ENCODE measurements at places on chromosomes 12 and 14. TPM values are rescaled to one million over a fixed set of nuclear protein-coding genes. Genes with fewer than 3 reads are reported as not detected.

The MDP1 gene
- total RNA-seq, result 22.0 TPM

The STAT2 gene
- 90.0 TPM for total RNA-seq

The DNAH10 gene
- total RNA-seq, result 0.32 TPM

The VDR gene
- 3.7 TPM for total RNA-seq

The RBM25 gene
- total RNA-seq, result 11.5 TPM

The PMEL gene
- total RNA-seq, result 1.7 TPM

The BCL11B gene
- 0.13 TPM for total RNA-seq

The PLA2G1B gene
- not detected for total RNA-seq

The PPM1H gene
- total RNA-seq, result 0.08 TPM

The AGAP2 gene
- 0.48 TPM for total RNA-seq

The C12orf54 gene
- not detected for total RNA-seq

The MYG1 gene
- total RNA-seq, result 69.1 TPM

The KRT78 gene
- not detected for total RNA-seq

The LRRC10 gene
- total RNA-seq, result not detected

The RDH5 gene
- not detected for total RNA-seq

The C14orf180 gene
- not detected for total RNA-seq

The TAS2R10 gene
- 0.40 TPM for total RNA-seq

The RIMKLB gene
- total RNA-seq, result 13.6 TPM

The TUNAR gene
- total RNA-seq, result not detected

The GLT1D1 gene
- not detected for total RNA-seq

The DEPDC4 gene
- total RNA-seq, result 6.9 TPM

The RERGL gene
- not detected for total RNA-seq

The ACVRL1 gene
- total RNA-seq, result 39.7 TPM

The SALL2 gene
- total RNA-seq, result 8.5 TPM

The FBLN5 gene
- 149 TPM for total RNA-seq

The CAPZA3 gene
- not detected for total RNA-seq

The PPP4R4 gene
- 8.5 TPM for total RNA-seq

The USP5 gene
- 72.5 TPM for total RNA-seq
